RCC 7860 (cell line): ENCODE measurements at places on chromosomes 7 and 10.
A peak's percentile ranks its signal among the peaks of the same experiment; 100 is the strongest.

DNA sequence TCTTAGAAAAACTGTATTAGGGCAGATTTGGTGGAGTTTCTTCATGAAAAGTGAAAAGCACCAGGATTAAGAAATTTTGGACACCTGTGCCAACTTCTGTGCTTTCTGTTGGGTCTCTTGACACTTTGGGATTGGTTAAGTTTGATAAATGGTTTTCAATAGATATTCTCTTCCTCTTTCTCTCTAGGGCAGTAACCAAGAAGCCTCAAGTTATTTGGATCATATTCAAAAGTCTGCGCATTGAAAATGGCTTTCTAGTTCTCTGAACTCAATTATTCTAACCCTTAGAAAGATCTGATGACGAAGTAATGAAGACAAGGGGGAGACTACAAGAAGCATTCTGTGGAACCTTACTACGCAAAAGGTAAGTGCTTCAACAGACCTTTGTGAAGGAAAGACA is 144.0 kb upstream of the CCDC6 start:
- no peak for DNase-seq

DNA sequence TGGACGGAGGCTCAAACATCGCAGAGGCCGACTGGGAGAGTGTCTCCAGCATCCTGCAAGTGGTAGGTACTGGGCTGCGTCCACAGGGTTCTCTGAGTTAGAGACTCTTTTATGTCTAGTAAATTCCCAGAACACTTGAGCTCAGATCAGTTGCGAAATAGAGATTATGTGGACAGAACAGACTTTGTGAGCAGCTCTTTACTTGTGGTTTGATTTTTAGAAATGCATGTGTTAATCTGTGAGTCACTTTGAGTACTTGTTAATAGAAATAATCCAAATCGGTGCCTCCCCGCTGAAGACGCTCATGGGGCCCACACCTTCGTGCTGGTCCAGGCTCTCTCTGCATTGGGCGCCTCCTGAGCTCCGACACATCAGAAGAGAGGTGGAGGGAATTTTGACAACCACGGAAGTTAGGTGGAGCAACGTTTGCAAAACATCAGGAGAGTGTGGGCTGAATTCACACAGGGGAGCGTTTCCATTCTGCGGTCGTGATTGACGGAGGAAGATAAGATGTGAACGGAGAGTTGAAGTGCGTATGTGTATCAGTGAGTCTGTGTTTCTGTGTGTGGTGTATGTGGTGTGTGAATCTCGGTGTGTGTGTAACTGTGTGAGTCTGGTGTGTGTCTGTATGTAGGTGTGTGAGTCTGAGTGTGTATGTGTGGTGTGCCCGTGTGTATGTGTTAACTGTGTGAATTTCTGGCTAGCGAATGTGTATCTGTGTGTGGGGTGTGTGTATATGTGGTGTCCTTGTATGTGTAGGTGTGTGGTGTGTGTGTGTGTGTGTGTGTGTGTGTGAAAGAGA is 32.1 kb downstream of the PFKP start:
- no peak for DNase-seq

DNA sequence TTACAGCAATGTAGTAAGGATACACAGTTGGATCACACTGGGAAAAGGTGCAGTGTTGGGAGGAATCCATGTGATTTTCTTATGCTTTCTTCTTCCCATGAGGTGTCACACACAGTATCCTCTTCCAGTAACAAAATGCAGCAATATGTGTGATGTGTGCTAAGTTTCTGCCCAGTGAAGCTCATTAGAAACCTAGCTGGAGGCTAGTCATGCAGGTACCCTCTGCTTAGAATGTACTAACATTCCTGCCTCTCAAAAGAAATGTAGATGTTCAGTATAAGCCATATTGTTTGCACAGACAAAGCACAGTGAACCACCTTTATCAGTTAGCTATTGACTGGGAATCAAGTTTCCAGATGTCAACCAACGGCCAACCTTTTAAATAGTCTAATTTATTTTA is 12.9 kb upstream of the KCND2 start:
- no peak for DNase-seq

GRCh38 chr10:2921956-2922680 is 145.2 kb upstream of the PFKP start:
- peak; percentile 54 for DNase-seq

DNA sequence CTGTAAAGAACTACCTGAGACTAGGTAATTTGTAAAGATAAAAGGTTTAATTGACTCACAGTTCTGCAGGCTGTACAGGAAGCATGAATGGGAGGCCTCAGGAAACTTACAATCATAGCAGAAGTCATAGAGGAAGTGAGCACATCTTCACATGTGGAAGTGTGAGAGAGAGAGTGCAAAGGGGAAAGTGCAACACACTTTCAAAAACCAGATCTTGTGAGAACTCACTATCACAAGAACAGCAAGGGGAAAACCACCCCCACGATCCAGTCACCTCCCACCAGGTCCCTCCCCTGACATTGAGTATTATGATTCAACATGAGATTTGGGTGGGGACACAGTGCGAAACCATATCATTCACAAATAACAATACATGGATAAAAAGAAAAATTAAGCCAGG is 24.5 kb downstream of the AVL9 start:
- DNase-seq = no peak

DNA sequence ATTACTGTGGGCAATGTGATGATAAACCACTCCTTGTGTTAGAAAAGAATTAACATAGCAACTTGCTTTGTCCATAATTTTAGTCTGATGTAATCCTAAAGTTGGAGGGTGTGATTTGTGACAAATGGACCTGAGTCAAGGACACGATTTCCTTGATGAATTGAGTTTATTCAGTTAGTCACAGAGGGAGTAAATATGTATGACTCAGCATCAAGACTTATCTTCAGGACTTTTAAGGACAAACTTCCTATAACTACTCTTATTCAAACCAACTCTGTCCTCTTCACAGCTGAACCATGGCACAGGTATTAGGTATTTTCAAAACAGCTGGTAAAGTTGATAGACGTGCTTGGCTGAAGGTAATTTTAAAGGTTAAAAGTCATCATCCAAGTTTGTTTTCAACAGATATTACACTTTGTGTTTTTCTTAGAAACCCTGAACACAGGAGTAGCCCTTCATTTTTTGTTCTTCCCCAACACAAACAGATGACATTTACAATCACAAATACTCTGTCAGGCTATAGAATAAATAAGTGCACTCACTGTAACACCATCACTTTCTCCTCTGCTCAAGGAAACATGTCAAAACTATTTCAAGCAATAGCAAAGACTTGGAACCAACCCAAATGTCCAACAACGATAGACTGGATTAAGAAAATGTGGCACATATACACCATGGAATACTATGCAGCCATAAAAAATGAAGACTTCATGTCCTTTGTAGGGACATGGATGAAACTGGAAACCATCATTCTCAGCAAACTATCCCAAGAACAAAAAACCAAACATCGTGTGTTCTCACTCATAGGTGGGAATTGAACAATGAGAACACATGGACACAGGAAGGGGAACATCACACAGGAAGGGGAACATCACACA is 54.5 kb downstream of the COA1 start:
- DNase-seq = peak; percentile 94

DNA sequence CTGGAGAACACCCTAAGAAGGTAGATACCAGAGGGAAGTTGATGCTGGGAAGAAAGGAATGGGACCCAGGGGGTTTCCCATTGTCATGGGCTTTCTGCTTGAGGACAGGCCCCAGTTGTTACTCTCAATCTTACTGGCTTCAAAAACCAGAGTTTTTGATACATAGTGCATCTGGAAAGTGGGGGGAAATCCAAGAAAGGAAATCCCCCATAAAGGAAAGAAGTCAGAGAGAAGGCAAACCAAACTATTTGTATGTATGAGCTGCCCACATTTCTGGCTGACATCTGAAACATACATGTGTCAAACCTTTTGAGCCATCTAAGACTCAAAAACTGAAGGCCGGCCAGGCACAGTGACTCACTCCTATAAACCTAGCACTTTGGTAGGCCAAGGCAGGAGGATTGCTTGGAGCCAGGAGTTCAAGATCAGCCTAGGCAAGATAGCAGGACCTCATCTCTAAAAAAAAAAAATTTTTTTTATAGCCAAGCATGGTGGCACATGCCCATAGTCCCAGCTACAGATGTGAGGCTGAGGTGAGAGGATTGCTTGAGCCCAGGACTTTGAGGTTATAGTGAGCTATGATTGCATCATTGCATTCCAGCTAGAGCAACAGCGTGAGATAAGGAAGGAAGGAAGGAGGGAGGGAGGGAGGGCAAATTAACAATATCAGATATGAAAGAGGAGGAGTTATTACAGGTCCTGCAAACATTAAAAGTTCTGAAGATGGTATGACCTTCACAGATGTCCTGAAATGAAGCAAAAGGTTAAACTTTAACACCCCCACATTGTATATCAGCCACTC is 6.7 kb upstream of the COA1 start:
- DNase-seq = peak; percentile 38

DNA sequence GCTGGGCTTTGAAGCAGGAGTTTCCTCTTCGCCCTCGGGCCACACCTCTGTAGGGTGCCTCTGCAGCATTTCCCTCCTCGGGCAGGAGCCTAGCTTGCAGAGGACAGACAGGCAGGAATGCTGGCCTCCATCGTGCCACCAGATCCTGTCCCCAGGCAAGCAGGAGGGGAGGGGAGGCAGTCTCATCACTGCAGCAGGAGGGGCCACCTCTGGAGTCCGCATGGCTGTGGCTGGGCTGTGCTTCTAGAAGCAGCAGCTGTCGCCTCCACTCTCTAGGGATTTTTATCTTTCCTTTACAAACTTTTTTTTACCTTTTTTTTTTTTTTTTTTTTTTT is 181.4 kb downstream of the CUX1 start:
- DNase-seq = no peak

- DNase-seq = no peak
Measured at GRCh38 chr10:85612833-85613232, 753.8 kb downstream of the GRID1 start.

- peak; percentile 53 for DNase-seq
Measured at GRCh38 chr10:52308251-52309031, 5.6 kb upstream of the DKK1 start.

DNA sequence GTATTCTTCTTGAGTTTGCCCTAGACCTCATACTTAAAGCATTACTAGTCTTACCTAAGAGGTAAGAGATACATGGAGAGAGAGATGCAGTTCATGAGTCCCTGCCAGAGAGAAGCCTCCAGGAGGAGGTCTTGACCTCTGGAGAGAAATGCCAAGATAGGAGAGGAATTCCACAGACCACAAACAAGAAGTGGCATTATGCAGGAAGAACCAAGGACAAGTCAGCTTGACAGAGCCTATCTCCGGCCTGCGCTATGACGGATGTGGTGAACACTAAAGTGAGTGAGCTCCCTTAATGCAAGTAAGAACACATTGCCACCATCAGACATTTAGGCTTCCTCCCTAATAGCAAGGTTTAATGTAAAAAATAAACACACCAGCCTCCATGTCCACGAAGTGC is 27.9 kb upstream of the COL1A2 start:
- DNase-seq = no peak

- no peak for DNase-seq
Measured at GRCh38 chr7:2312267-2312929, 1.8 kb downstream of the SNX8 start.

DNA sequence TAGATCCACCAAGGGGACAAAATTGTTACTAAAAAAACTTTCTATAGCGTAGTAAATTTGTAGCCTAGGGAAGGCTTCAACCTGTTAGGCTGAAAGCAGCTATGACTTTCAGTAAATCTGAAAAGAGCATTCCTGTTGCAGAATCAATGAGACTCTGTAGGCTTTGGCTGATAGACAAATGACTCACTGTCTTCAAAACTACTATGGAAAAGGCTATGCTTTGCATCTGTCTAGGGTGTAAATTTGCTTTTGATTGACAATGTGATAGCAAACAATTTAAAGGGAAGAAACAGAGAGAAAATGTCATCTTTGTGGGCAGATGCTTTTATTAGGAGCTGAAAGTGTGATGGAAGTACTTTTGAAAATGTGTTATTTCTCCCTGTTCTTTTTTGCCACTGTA is 60.6 kb downstream of the ARL5B start:
- DNase-seq = no peak

GRCh38 chr10:44862006-44862751 is 49.0 kb upstream of the TMEM72 start:
- no peak for DNase-seq

- peak; percentile 72 for DNase-seq
Measured at GRCh38 chr7:87206361-87206760, 13.2 kb downstream of the TMEM243 start.
